ENCODE measurements at places on chromosomes 5 and 9.
A peak's percentile ranks its signal among the peaks of the same experiment; 100 is the strongest.

- DNase-seq, result no peak
These were observed 437.3 kb downstream of the DTWD2 start for GRCh38 chr5:118551031-118551430.

GRCh38 chr9:31071606-31072286 lies 1312.7 kb upstream of the ACO1 start:
- DNase-seq, result no peak

DNA sequence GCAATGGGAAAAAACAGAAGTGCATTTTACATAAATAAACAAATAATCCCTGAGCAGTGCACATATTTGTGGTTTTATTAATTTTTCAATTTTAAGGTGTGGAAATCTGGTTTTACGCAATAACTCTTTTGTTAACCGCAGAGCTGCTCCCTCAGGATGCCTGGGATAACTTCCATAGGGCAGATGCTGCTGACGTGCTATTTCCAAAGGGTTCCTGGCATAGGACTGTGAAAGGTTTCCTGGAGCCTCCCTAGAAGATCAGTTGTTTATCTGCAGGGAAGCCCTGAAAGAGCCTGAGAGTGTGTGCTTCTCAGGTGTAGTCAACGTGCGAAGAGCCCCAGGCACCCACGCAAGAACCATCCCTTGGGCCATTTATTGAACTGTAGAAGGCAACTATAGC lies 443.5 kb downstream of the PLK2 start:
- no peak for DNase-seq

DNA sequence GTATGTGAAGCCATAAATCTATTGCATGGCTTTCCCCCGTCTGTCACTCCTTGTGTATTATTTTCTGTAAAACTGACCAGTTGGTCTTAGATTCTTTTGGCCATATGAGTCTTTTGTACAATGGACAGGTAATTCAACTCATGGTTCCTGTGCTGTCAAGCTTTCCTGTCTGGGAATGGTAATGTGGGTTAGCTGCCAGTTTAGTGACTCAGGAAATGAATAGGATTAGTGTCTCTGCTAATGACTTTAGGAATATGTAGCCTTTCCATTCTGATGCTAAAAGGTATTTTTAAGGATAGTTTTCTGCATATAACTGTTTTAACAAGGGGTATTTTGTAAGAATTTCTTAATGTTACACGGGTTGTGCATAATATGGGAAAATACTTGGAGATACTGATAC lies 182.7 kb downstream of the PBX3 start:
- DNase-seq, result no peak

GRCh38 chr5:33457126-33457525 lies 16.4 kb downstream of the TARS1 start:
- DNase-seq, result no peak

GRCh38 chr9:69857131-69857530 lies 36.5 kb downstream of the CFAP95 start:
- no peak for DNase-seq

GRCh38 chr5:154214371-154215106 lies 24.0 kb downstream of the GALNT10 start:
- no peak for DNase-seq

GRCh38 chr9:70374962-70375618 lies 39.4 kb downstream of the KLF9 start:
- DNase-seq, result no peak

DNA sequence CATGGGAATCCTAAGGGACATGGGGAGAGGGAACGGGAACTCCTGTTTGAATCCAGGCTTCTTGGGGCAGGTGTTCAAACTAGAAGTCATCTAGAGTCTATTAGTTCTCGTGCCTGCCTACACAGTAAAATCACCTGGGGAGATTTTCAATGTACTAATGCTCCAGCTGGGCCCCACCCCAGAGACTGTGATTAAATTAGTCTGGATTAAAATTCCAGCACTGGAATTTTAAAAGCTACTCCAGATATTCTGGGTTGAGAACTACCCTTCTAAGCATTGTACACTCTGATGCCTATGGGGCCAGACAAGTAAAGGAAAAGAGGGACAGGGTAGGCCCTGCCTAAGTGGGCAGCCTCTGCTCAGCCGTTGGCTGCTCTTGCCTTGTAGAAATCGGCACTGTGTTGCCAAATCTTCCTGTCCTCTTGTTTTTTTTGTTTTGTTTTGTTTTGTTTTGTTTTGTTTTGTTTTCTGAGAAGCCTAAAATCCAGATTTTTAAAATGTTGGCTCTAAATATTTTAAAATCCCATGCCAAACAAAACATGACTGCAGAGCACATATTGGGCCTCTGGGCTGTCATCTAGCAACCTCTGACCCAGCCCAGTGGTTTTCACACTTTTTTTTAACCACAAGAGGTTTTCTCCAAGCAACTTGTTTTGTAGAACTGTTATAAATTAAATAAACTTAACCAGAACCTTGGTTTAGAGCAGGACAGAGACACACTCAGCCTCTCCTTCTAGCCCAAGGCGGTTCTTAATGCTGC lies 29.0 kb downstream of the ADRB2 start:
- no peak for DNase-seq

GRCh38 chr5:56913766-56914165 lies 4.4 kb downstream of the SETD9 start:
- DNase-seq, result no peak

DNA sequence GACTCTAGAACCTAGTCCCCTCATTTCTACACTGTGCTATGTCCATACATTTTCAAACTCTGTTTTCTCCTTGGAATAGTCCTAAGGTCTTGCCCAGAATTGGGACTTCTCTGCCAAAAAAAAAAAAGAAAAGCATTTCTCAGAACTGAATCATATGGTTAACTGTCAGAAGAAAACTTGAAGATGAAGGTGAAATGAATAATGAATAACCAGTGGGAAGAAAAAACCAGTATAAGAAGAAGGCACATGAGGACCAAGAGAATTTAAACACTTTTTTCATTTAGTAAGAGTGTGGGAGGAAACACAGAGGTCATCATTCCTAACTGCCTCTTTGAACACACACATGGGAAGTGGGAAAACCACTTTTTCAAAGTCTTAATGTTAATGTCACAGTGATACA lies 197.7 kb downstream of the PRELID2 start:
- DNase-seq, result no peak

- no peak for DNase-seq
These were observed 282.7 kb downstream of the GAS1 start for GRCh38 chr9:86664603-86665002.

DNA sequence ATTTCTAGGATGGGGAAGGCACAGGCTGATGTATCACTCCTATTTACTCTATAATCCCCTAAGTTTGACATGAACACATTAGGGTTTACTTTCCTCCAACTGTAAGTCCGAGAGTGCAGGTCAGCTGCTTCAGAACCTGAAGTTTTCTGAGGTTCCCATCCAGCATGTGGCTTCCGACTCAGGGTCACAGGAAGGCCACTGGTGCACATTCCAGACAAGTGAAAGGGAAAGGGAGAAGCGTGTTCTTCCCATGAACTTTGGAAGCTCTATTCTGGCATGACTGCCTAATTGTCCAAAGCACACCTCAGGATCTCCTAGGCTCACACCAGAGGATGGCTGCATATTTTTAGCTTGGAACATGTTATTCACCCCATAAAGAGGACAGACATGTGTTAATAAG lies 602.6 kb downstream of the SEMA5A start:
- DNase-seq, result no peak

- no peak for DNase-seq
These were observed 361.9 kb downstream of the ARHGEF28 start for GRCh38 chr5:73987915-73988314.

GRCh38 chr9:91911657-91912056 lies 38.4 kb downstream of the ROR2 start:
- DNase-seq, result no peak

DNA sequence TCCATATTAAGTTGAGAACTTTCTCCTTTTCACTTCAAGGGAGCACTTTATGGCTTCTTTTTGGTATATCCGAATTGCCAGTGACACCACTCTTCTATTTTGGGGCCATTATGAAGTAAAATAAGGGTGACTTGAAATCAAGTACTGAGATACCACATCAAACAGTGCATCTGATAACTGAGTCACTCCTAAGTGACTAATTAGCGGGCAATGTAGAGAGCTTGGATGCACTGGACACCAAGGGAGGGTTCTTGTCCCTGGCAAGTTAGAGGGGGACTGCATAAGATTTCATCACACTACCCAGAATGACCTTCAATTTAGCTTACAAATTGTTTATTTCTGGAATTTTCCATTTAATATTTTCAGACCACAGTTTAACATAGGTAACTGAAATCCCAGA lies 813.9 kb upstream of the CDH10 start:
- DNase-seq, result no peak

- DNase-seq, result peak; percentile 55
These were observed at the start of gene DPYSL3 for GRCh38 chr5:147509710-147510651. Gene DPYSL3 (minus strand): TSS chr5:147510068. CDS start chr5:147509858, 210 bp downstream.

GRCh38 chr5:74222806-74223205 lies 417.7 kb downstream of the ENC1 start:
- no peak for DNase-seq
